ENCODE measurements at places on chromosomes 11 and 22. TPM values are rescaled to one million over a fixed set of nuclear protein-coding genes. Genes with fewer than 3 reads are reported as not detected.

The CHRNA10 gene
- total RNA-seq = 0.98 TPM

The OR51B4 gene
- total RNA-seq = not detected

The GPHA2 gene
- total RNA-seq = not detected

The ENTHD1 gene
- total RNA-seq = not detected

The GAL3ST1 gene
- total RNA-seq = 11.1 TPM

The CCDC89 gene
- not detected for total RNA-seq

The TPBGL gene
- 0.18 TPM for total RNA-seq

The KCNQ1 gene
- 0.75 TPM for total RNA-seq

The MRPL11 gene
- 107 TPM for total RNA-seq

The POU2AF2 gene
- not detected for total RNA-seq

The NCF4 gene
- not detected for total RNA-seq

The SLC22A25 gene
- not detected for total RNA-seq

The MS4A18 gene
- not detected for total RNA-seq

The SLC25A22 gene
- total RNA-seq = 33.6 TPM

The NUDT8 gene
- total RNA-seq = 11.1 TPM

The NFAM1 gene
- total RNA-seq = not detected

The CDC45 gene
- 23.8 TPM for total RNA-seq

The C22orf31 gene
- not detected for total RNA-seq

The ST14 gene
- 0.10 TPM for total RNA-seq

The LRRC10B gene
- total RNA-seq = 0.07 TPM

The SHISAL1 gene
- 2.7 TPM for total RNA-seq

The UBTFL1 gene
- total RNA-seq = not detected

The FHIP1B gene
- 18.5 TPM for total RNA-seq

The SMIM35 gene
- total RNA-seq = not detected

The MOGAT2 gene
- not detected for total RNA-seq

The TREH gene
- not detected for total RNA-seq

The SESN3 gene
- total RNA-seq = 0.11 TPM
